ENCODE measurements at places on chromosomes 7 and 10.
A peak's percentile ranks its signal among the peaks of the same experiment; 100 is the strongest.

- DNase-seq: no peak
Measured at GRCh38 chr10:69338547-69339450, 60.5 kb downstream of the HK1 start.

DNA sequence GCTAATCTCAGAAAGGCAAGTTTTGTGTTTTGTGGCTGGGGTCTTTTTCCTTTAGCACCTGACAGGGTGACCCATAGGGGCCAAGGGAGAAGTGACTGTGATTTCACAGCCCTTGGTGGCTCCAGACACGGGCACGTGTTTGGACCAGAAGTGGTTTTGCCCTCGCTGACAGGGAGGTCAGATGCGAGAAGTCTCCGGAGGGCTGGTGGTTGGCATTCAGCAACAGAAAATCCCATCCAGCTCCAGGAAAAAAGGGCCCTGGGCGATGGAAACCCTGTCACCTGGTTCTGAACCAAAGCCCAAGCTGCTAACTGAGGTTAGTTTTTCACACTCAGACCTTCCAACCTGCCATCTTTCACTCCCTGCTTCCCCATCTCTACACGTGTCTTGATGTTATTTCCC, 272.9 kb downstream of the TRIL start:
- peak; percentile 67 for DNase-seq

GRCh38 chr10:97321032-97321803, 2.1 kb downstream of the FRAT1 start:
- DNase-seq: peak; percentile 54

- DNase-seq: no peak
Measured at GRCh38 chr10:111034598-111035310, 42.1 kb upstream of the ADRA2A start.

- no peak for DNase-seq
Measured at GRCh38 chr7:130361681-130362080, 17.1 kb downstream of the CPA5 start.

DNA sequence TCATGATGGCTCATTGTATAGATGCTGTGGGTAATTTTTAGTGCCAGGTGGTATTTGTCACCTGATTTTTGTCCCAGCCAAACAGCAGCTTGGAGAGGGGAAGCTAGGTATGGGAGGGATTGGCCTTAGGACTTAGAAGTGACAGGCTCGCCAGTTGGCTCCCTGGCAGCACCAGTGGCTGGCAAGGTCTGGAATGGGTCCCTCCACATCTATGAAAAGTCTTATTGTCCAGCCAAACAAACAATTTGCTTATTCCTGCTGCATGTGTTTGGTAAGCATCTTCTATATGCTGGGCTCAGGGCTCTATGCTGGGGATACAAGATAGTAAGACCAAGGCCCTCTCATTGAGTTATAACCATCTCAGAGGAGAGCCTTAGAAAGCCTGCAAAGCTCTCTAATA, 42.5 kb downstream of the SORCS3 start:
- DNase-seq: peak; percentile 39

GRCh38 chr7:73717991-73718405, 1.5 kb downstream of the STX1A start:
- DNase-seq: peak; percentile 38

DNA sequence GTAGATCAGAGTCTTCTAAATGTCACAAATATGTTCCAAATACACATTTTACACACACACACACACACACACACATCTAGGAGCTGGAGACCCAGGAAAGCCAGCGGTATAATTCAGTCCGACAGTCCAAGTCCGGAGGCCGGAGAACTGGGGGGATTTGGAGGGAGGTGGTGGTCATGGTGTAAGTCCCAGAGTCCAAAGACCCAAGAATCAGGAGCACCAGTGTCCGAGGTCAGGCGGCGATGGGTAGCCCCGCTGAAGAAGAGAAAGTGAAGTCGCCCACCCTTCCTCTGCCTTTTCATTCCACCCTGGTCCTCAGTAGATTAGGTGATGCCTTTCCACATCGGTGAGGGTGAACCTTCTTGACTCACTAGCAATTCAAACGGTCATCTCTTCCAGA, 154.8 kb downstream of the CAMK1D start:
- DNase-seq: no peak

- no peak for DNase-seq
Measured at GRCh38 chr10:42707234-42707633, 68.9 kb upstream of the ZNF33B start.

DNA sequence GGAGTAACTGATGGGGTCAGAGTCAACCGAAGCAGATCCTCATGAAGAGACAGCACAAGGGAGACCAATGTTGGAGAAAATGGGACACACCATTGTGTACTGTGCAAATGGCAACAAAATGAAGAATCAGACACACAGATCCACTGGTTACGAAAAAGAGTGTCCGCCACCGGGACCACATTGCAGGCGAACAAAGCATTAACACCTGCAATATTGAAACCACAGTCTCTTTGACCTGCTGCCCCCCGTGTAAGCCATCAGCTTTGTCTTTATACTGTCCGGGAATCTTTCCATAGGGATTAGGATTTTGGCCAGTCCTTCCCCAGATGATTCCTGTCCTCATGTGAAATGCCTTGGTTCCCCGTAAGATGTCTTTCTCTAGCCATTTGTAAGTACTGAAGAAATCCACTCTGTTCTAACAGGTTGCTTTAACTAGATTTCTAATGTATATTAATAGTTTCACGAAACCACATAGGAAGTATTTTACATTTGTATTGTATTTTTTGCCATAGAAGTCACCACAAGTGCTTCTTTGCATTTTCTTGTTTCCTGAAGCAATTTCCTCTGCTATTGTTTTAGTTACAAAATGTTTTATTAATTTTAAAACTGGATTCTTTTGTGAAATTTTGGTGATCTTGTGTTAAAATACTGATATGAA, 140.8 kb upstream of the NFE2L3 start:
- no peak for DNase-seq

GRCh38 chr7:30359957-30360356, 75.6 kb downstream of the ZNRF2 start:
- DNase-seq: no peak

DNA sequence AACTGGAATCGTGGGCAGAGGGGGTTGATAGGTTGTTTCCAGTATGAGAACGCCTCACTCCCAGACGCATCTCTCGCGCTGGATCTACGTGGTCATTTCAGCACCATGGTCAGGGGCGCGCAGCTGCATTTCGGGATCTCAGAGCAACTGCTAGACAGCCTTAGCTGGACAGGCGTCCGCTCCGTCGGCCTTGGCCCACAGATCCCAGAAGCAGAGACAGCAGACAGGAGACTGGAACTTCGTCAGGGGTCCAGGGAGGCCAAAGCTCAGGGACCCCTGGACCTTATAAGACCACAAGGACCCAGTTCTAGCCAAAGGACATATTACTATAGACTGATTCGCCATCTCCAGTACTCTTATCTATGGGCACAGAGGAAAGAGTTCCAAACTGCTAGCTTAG, 5.3 kb downstream of the NEUROG3 start:
- no peak for DNase-seq
